ENCODE measurements at places on chromosomes 11 and 22.

DNA sequence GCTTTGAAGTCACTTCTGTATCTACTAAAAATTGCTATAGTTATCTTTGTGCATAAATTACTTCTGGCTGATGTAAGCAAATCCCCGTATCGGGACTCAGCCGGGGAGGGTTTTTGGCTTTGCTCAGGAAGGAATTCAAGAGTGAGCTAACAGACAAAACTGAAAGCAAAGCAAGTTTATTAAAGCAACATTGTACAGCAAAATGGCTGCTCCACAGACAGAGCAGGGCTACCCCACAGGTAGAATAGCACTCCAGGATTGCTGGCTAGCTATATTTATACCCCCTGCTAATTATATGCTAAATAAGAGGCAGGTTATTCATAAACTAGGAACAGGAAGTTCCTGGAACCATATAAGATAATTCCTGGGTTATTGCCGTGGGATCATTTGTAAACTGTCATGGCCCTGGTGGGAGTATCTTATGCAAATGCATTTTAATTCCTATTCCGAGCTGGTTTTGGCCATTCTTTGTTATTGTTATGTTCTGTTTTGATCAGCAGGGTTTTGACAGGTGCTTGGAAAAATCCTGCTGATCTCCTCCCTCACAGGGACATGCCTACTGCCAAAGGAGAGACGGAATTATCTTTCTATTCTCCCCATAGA is 15.2 kb downstream of the MIF start:
- DNase-seq, result no peak

DNA sequence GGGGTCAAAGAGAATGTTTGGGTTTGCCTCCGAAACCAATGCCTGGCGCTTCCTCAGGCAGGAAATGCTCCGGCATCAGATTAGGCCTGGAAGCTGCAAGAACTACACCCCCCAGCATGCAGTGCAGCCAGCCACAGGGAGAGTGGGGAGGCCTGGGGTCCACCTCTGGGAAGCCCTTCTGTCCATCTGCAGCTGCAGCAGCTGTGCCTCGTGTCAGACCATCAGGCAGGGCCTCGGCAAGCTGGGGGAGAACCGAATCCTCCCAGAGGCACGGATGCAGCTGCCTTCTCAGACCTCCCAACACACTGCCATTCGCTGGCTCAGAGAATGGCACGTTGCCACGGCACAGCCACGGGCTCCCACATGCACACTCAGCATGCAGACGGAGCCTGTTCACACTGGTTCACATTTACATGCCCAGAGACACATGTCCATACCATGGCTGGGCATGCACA is 57.4 kb downstream of the NECTIN1 start:
- DNase-seq, result peak; percentile 25

- no peak for DNase-seq
These were observed 21.1 kb upstream of the CAPRIN1 start for GRCh38 chr11:34030382-34030781.

GRCh38 chr22:36324414-36324813 is 63.4 kb downstream of the MYH9 start:
- DNase-seq, result no peak

DNA sequence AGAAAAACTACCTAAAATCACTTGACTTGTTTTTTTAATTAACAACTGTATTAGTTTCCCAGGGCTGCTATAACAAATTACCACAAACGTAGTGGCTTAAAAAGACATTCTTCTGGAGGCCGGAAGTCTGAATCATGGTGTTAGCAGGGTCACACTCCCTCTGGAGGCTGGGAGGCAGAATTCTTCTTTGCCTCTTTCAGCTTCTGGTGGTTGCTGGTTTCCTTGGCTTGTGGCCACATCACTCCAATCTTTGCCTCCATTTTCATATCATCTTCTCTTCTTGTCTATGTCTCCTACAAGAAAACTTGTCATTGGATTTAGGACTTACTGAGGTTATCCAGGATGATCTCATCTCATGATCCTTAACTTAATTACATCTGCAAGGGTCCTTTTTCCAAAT is 7.4 kb upstream of the INCENP start:
- DNase-seq, result no peak

DNA sequence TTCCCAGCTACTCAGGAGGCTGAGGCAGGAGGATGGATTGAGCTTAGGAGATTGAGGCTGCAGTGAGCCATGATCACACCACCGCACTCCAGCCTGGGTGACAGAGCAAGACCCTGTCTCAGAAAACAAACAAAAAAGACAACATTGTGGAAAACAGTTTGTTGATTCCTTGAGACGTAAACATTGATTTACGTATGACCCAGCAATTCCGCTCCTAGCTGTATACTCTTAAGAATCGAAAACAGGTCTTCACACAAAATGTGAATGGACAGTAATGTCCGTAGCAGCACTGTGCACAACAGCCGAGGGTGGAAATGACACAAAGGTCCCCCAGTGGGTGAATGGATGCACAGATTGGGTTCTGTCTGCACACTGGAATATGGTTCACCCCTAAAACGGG is 49.3 kb downstream of the LRP5 start:
- DNase-seq, result no peak

- DNase-seq, result no peak
These were observed 283.7 kb upstream of the ANO3 start for GRCh38 chr11:26048271-26048670.

GRCh38 chr11:33582636-33583325 is 117.8 kb downstream of the C11orf91 start:
- no peak for DNase-seq

DNA sequence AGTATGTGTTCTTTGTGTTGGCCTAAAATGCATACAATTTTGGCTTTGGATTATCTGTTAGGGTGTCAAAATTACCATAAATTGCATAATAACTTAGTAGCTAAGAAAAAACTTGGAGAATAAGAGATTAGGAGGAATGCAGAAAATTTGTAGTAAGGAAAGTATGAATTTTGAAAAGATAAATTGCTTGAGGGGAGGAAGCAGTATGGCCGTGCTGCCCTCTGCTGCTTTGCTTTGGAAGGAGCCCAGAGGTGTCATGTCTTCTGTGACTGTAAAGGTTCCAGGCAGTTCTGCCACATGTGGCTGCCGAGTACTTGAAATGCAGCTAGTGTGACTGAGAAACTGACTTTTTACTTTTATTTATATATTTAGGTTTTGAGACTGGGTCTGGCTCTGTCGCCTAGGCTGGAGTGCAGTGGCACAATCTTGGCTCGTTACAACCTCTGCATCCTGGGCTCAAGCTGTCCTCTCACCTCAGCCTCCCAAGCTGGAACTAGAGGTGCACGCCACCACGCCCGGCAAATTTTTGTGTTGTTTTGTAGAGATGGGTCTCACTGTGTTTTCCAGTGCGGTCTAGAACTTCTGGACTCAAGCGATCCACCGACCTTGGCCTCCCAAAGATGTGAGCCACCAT is 1.8 kb downstream of the ADSL start:
- DNase-seq, result peak; percentile 83

DNA sequence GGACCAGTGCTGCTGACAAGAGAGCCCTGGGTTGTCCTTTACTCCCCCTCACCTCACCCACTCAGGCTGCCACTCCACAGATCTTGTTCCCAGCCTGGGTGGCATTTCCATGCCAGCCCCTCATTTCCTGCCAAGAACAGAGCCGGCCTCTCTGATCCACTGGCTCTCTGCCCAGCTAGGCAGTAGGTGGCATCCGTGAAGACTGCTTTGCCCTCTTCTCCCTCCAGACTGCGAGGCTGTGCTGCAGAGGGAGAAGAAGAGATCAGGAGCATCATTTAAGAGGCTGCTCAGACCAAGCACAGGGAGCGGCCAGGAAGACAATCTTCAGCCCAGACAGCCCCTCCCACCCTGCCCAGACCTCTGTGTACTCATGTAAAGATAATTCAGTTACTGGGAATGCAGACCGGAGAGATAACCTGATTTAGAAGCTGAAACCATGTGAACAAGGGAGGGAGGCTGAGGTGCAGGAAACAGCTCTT is 126.9 kb upstream of the NCAM1 start:
- DNase-seq, result no peak

GRCh38 chr11:20125927-20126326 is 34.3 kb downstream of the DBX1 start:
- DNase-seq, result no peak
